WERI-Rb-1 (cell line): ENCODE measurements at places on chromosomes 16 and 17.
A peak's percentile ranks its signal among the peaks of the same experiment; 100 is the strongest.

DNA sequence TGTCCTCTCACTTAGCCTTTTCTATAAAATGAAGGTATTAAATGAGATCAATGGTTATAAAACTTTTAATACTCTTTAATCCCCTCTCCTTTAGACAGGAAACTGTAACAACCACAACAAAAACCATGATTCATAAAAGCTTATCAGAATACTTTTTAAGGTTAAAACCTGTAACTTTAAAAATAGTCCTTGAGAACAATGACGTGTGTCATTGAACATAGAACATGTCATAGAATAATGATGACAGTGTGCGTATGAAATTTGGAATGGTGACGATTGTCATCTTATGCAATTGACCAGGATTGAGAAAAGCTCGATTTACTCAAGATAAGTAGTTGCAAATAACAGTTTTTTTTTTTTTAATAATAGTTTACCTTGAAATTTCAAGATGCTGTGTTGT lies 94.1 kb downstream of the PLCG2 start:
- DNase-seq = no peak

DNA sequence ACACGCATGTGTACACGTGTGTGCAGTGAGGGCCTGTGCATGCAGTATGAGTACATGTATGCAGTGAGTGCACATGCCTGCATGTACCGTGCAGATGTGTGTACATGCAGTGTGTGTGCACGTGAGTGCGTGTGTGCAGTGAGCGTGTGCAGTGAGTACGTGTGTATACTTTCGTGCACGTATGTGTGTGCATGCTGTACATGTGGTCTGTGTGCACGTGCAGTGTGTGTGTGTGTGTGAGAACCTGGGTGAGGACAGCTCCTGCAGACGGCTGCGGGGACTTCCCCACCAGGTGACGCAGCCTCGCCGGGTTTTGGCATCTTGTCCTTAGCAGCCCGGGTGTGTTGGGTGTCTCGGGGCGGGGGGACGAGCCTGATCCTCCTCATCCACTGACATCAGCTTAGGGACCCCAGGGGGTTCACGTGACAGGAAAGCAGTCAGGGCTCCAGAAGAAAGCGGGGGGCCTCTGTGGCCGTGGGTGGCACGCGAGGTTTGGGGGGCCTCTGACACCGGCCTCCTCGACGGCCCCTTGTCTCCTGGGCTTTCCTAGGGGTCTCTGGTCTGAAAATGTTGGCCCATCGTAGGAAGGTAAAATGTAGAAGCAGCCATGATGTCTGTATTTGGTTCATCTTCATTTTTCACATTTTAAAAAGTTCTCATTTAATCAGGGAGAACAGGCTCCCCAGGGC lies 119.6 kb upstream of the ZNF750 start:
- DNase-seq = peak; percentile 10

- no peak for DNase-seq
These were observed 19.1 kb downstream of the CAPNS2 start for GRCh38 chr16:55585631-55586030.

DNA sequence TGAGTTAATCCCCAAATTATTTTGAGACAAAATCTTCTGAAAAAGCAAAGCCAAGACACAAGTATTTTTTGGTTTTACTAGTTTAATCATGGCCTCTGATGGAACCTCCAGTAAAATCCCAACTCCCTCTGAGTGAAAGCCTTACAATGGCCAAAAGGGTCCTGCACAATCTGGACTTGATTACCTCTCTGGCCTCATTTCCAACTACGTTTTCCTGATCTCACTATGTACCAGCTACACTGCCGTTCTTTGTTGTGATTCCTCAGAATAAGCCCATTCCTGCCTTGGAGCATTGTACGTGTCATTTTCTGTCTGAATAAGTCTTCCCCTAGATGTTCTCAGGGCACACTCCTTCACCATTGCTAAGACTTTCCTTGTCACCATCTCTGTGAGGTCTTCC lies 37.3 kb downstream of the SPOP start:
- DNase-seq = no peak

GRCh38 chr16:84788920-84789391 lies 30.8 kb upstream of the CRISPLD2 start:
- DNase-seq = no peak

GRCh38 chr16:3470723-3471122 lies 24.6 kb downstream of the C16orf90 start:
- no peak for DNase-seq

DNA sequence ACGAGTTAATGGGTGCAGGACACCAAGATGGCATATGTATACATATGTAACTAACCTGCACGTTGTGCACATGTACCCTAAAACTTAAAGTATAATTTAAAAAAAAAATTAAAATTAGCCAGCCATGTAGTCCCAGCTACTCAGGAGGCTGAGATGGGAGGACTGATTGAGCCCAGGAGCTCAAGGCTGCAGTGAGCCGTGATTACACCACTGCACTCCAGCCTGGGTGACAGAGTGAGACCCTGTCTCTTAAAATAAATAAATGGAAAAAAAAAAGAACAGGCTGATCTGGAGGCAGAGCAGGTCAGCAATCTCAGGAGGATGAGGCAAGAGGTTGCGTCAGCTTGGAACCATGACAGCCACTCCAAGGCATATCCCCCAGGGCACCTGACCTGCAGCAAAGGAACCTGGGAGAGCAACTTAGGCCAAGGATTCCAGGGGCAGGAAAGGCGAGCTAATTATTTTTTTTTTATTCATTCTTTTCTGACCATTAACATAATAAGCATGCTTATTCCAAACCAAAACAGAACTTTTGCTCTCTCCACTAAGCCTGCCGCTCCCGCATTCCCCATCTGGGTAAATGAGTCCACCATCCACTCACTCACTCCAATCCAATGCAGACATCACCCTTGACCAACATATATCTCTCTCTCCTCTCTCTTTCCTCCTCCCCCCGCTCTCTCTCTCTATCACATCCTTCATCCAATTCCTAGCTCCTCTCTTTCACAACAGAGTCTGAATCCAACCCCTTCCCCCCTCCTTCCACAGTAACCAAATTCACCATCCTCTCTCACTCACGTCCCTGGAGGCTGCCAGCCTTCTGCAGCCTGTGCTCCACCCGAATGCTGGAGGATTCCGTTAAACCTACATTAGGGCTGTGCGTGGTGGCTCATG lies 47.7 kb downstream of the TK2 start:
- DNase-seq = no peak

GRCh38 chr16:63050391-63050790 lies 1014.2 kb upstream of the CDH8 start:
- DNase-seq = no peak

GRCh38 chr17:56158915-56159825 lies 5.9 kb downstream of the ANKFN1 start:
- DNase-seq = peak; percentile 23

GRCh38 chr16:54176376-54176901 lies 110.1 kb downstream of the IRX3 start:
- DNase-seq = peak; percentile 69

DNA sequence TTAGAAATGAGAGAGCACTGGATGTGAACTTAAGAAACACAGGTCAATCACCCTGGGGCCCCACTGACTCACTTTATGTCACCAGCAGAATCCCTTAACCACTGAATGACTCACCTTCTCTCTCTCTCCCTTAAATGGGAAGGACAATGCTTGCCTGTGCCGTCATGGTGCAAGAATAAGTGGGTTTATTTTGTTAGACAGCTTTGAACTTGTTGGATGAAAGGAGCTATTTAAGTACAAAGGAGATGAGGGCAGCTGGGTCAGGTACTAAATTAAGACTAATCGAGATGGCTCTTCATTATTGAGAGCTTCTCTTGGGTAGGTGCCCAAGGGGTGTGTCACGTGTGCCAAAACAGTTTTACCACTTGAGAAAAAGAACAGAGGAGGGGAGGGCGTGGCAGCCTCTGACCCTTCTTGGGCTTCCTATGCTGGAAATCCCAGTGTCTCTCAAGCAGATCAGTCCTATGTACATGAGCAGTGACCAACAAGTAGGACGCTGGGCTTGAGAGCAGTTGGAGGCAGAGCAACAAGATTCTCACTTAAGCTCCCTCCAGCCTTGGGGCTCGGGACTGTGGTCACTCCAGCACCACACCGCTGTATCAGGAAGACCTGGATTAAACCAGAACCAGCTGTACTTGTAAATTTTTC lies 6.7 kb upstream of the KRT31 start:
- no peak for DNase-seq

GRCh38 chr16:50979806-50980620 lies 171.1 kb downstream of the SALL1 start:
- DNase-seq = no peak

- no peak for DNase-seq
These were observed 24.0 kb downstream of the ABCC1 start for GRCh38 chr16:15973421-15973820.

DNA sequence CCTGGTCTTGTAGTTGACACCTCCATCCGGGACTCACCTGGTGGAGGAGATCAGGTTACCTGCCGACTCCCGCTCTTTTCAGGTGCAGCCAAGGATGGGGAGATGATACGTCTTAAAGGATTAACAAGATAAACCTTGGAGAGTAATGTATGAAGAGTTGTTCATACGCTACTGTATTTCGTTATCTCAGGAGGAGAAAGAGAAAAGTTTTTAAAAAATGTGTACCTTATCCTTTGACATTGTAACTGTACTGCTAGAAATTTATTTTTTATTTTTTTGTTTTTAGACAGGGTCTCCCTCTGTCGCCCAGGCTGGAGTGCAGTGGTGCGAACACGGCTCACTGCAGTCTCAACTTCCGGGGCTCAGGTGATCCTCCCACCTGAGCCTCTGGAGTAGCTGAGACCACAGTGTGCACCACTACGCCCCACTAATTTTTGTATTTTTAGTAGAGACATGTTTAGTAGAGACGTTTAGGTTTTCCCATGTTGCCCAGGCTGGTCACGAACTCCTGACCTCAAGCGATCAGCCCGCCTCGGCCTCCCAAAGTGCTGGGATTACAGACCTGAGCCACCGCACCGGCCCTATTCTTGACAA lies 764 bp upstream of the SMURF2 start:
- peak; percentile 81 for DNase-seq

DNA sequence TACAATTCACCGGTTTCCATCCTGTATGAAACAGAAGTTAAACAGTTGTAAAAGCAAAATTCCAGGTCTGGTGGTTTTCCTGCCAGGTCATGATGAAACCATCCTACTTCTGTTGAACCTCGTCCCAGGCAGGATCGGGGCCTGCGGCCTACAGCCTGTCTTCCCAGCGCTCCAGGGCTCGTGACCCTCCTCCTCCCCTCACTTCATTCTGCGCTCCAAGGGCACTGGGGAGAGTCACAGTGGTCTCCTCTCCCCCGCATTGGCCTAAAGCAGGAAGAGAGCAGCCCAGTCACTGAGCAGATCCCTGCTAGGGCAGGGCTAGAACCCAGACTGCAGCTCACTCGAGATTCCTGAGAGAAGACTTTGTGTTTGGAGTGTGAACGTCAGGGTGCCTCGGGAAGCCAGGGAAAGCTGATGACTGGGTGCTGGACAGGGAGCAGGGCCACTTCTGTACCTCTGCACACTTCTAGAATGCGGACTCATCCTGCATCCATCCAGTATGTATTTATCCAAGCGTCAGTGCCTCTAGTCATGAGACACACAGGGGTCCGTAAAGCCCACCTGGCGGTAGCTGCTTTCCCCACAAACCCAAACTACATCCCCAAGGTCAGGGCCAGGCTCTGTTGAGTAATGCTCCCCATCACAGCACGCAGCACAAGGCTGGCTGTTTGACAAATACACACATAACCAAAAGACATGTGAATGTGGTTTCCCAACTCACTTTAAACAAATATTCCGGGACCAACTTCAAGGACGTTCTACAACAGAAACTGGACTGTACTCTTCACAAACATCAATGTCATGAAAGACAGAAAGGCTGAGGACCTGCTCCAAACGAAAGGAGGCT lies 1.7 kb upstream of the ITGAE start:
- no peak for DNase-seq

DNA sequence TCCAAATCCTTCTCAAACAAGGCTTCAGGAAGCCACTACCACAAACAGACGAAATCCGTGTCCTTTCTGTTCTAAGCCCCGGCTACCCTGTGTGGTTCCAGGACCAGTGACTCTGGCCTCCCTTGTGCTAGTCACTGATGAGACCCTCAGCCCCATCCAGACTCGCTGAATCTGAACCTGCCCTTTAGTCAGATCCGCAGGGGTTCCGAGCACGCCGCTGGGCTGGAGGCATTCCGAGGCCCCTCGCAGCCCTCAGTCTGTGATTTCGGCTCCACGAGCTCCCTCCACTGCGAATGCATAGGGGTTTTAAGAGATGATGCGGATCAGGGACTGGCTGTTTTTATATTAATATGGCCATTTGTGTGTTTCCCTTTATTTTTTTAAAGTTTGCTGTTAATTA lies 292.7 kb downstream of the IRF8 start:
- DNase-seq = no peak

- DNase-seq = no peak
These were observed 42.1 kb downstream of the RANBP10 start for GRCh38 chr16:67764158-67764667.

DNA sequence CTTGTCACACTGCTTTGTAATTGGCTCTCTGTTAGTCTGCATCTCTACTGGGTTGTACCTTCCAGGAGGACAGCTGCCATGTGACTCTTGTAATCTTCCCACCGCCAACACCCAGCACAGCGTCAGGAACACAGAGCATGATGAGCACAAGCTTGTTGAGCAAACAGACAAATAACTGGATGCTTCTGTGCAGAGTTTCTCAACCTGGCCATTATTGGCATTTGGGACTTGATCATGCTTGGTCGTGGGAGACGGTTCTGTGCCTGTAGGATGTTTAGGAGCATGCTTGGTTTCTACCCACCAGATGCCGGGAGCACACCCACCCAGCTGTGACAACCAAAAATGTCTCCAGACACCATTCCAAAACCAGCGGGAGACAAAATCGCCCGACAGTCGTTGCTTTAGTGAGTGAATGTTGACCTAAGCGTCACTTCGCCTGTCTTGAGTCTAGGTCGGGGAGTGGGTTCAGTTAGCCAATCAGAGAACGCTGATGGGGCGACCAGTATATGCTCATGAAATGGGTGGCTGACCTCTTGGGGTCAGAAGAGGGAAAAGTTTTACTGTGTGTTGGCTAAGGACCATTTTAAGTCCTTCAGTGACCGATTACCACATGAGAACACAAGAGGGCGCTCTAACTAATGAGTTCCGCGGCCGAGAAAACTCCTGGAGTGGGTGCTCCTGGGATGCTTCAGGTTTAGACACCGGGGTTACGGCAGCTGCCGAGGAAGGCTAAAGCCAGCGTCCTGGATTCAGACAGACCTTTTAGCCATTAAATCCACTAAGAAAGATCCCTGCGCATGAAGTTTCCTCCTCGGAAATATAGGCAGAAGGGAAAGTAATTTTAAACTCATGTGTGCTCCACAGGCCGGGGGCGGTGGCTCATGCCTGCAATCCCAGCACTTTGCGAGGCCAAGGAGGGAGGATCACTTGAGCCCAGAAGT lies 57.8 kb upstream of the TEX2 start:
- peak; percentile 89 for DNase-seq
